Fibroblast of villous mesenchyme (primary cell): ENCODE measurements at places on chromosomes 5 and 9. TPM values are rescaled to one million over a fixed set of nuclear protein-coding genes. Genes with fewer than 3 reads are reported as not detected.
A peak's percentile ranks its signal among the peaks of the same experiment; 100 is the strongest.

- no peak for DNase-seq
These were observed 7.3 kb downstream of the DNAJB5 start for GRCh38 chr9:34996905-34997279.

GRCh38 chr9:71710856-71711255 is 57.5 kb downstream of the CEMIP2 start:
- no peak for DNase-seq

DNA sequence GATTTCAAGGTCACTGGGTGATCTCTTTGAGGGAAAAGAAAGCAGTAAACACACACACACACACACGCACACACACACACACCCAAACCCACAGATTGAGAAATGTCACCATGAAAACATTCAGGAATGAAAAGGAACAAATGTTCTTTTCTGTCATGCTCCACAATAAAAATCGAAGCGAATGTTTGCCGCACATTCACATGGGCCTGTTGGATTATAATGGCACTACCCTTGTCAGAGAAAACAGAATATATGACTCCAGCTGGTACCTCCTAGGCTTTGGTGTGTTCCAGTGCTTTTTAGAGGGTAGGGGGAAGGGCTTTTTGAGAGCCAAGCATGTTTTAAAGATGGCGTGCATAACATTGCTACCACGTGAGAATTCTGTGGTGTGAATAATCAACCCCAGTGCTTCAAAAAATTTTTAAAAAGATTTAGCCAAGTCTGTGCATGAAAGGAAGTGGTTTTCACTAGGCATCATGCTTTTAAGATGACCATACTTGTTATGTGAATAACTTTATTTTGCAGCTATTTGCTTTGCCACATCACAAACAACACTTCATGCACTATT is 120.8 kb upstream of the ZNF608 start:
- peak; percentile 55 for DNase-seq

DNA sequence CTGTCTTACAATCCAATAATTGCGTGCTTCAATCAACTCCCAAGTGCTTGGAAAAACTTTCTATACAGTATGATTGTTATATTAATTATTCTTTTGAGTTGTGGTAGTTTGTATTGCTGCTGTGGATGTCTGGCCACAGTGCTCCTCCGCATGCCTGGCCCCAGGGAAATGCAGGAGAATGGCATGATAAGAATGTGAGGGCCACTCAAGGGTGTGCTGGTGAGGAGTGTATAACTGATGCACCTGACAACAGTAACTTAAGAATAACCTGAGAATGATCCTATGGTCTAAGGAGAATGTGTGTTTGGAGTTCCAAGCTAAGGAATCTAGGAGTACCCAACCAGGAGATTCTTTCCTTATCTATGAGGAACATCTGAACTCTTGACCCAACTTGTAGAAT is 152.9 kb upstream of the APC start:
- no peak for DNase-seq

GRCh38 chr5:25489834-25490538 is 845.2 kb upstream of the CDH10 start:
- peak; percentile 0 for DNase-seq

DNA sequence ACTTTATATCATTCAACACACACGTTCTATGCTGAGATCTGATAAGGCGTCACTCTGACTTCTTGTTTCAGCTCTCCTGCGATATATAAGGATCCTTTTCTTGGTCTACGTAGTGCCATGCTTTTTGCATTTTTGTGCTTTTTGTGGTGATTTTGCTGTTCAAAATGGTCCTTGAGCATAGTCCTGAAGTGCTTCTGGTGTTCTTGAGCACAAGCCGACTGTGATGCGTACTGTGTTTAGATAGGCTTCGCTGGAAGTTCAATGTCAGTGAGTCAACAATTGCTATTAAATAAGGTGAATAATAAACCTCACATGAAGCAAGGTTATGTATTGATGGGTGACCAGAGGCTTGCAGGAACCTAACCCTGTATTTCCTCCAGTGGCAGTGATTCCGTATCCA is 46.8 kb downstream of the ACO1 start:
- DNase-seq: no peak

DNA sequence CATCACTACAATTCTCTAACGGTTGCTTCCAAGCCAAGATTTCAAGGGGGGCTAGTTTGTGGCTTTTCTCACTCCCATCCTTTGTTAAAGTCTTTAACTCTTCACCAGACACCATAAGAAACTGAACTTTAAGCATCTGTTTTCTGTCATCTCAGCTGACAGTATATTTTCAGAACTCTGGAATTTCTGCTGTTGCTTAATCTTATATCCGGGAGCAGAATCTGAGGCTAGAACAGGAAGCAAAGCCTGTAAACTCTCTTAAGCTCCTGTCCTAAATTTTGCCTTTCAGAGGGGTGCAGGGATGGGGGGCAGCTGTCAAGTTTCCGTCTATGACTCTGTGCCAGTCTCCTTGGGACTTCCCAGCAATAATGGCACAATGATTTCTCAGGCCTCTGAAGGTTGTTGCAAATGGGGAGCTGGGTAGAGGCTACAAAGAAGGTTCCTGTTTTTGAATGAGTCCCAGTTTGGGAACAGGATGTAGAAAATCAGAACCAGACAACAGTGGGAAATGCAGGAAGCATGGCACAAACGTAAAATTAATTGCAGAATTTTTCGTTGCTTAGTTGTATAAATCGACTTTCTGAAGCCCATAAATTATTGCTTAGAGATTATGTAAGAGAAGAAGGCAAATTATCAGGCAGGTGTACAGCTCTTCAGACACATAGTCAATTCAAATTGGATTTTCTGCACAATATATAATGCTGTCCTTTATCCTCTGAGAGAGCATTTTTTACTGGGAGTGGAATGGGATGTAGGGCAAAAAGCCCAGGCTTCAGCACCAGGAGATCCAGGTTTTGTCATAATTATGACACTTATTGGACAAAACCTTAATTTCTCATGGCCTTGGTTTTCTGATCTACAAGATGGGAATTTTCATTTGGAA is 430.9 kb downstream of the DMAC1 start:
- peak; percentile 97 for DNase-seq

DNA sequence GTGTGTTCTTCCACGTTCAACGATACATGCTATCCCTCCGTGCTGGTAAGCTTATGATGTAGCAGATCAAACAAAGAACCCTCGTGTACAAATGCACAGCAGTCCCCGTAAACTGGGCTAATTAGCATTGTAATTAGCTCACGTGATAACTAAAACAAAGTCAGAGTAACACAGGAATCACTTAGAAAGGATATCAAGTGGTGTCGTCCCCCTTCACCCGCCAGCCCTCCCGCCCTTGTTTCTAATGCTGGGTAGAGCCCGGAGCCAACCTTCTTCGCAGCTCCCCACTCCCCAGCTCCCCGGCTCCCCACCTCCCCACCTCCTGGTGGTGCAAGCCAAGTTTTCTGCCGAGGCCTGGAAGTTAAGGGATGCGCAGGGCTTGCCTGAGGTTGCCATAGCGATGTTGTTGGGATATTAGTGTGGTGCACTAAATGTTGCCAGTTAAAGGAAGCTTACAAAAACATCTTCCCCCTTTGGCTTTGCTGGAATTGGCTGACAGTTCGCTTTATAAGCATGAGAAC is 357.9 kb upstream of the CCNH start:
- DNase-seq: no peak

- no peak for DNase-seq
These were observed 15.6 kb upstream of the BICD2 start for GRCh38 chr9:92780206-92780605.

The FBP2 gene
- total RNA-seq: not detected in 2 replicates

The FOXD4 gene
- under 0.01 and 0.43 TPM in 2 replicates for total RNA-seq

The CD180 gene
- not detected in 2 replicates for total RNA-seq

The PTGS1 gene
- 10.4 and 32.9 TPM in 2 replicates for total RNA-seq
